Activated CD4-positive, alpha-beta T cell treated with anti-CD3 and anti-CD28 coated beads, Interleukin-2, amount 50 U/mL, for 16 hours (primary cell): ENCODE measurements at places on chromosomes 2 and 18.

DNA sequence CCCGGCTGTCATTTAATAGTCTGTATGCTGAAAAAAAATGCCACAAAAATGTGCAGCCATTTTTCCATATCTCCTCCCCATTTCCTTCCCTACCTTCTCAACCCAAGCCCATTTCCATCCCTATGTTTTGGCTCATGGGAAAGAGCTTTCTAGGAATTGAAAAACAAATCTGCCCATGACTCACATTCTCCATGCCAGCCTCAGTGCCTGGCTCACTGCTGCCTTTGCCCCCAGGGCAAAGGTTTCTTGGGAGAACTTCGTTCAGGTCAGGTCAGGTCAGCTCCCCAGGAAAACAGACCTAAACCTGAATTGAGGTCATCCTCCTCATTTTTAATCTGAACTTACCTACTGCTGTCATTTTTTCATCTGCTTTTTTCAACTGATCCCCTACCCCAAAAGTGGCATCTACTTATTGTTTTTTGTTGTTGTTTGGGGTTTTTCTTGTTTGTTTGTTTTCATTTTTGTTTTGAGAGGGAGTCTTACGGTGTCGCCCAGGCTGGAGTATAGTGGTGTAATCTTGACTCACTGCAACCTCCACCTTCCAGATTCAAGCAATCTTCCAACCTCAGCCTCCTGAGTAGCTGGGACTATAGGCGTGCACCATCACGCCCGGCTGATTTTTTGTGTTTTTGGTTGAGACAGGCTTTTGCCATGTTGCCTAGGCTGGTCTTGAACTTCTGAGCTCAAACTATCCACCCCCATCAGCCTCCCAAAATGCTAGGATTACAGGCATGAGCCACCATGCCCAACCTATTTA is 66.7 kb downstream of the FECH start:
- no peak for DNase-seq

DNA sequence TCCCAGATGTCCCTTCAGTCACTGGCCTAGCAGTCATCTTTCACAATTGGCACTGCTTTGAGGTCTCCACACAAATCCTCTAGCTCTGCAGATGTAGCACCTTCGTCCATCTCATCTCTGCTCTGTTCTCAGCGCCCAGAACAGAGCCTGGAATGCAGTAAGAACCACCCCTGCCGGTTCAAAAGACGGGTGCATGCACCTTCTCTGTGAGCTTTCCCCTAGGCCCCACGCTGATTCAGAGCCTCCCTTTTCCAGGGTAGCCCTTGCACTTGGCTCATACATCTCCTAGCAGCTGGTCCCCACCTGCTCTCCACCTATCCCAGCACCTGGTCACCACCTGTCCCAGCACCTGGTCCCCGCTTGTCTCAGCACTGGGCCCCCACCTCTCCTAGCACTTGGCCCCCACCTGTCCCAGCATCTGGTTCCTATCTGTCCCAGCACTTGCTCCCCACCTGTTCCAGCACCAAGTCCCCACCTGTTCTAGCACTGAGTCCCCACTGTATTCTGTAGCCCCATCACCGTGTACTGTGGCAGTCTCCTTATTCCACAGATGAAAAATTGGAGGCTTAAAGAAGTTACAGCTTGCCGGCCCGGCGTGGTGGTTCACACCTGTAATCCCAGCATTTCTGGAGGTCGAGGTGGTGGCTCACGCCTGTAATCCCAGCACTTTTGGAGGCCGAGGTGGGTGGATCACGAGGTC is 4.7 kb upstream of the KCNF1 start:
- DNase-seq = no peak

DNA sequence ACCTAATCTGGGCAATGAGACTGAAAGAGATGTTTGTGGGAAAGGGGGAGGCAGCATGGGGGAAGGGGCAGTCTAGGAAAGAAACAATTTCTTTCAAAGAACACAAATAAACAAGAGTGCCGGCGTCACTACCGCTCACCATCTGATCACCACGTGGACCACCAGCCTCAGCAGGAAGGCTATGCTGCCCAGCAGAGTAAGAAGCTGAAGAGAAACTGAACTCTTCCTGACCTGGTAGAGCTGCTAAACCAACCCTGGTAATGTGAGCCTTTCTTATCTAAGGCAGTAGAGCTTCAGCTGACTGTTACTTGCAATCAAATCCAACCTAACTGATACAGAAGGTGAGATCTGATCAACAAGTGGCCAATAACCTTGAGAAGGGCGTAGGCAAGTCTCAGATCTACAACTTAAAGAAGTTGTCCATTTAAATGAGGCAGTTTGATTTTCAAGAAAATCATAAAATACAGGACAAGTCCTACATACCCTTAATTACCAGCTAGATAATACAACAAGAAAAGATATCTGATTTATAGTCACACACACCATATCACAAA is 44.2 kb upstream of the SPTBN1 start:
- DNase-seq = no peak

DNA sequence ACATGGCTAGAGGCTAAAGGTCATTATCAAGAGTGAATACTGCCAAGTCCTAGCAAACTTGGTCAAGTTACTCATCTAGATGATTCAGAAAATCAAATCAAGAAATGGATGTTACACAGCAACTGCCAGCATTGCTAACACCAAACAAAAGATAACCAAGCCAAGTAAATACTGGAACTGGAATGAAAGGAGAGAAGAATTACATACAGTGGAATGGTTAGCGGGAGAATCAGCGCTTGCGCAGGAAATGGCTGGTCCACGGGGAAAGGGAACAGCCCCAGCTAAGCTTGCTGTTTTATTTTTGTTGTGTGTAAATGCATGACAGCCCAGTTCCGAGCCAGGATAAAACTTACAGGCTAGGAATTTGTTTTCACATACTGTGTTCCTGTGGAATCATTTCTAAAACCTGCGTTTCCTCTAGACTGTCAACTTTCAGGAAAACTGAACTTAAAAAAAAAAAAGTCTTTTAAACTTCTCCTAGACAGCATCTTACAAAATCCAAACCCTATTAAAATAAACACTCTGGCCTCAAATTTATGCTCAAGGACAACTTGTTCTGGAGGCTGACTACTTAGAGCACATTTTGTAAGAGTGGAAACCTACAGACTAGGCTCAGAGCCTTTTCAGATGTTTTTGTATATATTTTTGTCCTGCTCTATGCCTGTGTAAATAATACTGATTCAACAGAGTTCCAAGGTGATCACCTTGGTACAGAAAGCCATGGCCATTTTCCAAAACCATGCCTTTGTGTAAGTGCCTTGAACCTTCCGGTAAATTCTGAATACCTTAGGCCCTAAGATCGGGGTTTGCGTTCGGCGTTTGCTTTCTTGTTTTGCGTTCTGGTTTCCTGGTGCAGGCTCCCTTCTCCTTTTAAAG is 30.7 kb upstream of the TXNDC2 start:
- DNase-seq = no peak

GRCh38 chr2:120476141-120476540 is 130.2 kb downstream of the INHBB start:
- no peak for DNase-seq

- DNase-seq = no peak
Observed at GRCh38 chr2:111017034-111017622, 103.6 kb upstream of the BCL2L11 start.

DNA sequence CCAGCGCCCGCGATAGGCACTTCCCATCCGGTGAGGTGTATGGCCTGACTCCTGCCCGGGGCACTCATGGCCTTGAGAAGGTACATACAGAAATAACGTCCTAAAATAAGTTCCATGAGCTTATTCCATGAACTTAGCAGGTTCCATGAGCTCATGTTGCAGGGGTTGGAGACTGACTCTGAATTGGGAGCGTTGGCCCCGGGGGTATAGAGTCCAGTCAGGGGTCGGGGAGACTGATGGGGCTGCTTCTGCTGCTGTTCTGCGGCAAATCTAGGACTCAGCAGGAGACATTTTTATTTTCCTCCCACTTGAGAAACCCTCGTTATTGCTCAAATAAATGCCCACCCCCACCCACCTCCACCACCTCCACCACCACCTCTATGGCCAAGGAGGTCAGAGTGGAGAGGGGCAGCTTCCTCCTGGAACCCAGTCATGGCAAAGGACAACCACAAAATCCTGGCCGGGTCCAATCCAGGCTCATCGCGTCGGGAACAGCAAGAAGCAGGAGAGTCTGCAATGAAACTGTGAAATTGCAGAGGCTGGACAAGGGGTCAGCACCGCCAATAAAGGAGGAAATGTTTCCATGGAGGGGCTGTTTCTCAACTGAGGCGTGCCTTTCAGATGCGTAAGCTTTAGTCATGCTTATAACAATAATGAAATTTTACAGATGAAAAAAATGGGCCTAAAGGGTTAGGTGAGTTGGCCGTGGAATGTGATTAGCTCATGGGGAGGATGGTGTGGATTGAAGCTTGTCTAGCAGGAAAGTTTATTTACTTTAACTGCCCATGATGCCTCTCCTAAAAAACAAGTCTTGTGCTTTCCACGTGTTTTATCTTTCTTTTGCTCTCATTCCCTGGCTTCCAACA is 136.6 kb upstream of the ALKAL2 start:
- no peak for DNase-seq

- DNase-seq = no peak
Observed at GRCh38 chr2:228541789-228542188, 360.3 kb upstream of the SPHKAP start.

GRCh38 chr2:223601932-223602666 is at the start of gene SCG2:
SCG2 (minus strand) TSS chr2:223602361; CDS start chr2:223599282, 3,079 bp downstream.
- peak; percentile 36 for DNase-seq

DNA sequence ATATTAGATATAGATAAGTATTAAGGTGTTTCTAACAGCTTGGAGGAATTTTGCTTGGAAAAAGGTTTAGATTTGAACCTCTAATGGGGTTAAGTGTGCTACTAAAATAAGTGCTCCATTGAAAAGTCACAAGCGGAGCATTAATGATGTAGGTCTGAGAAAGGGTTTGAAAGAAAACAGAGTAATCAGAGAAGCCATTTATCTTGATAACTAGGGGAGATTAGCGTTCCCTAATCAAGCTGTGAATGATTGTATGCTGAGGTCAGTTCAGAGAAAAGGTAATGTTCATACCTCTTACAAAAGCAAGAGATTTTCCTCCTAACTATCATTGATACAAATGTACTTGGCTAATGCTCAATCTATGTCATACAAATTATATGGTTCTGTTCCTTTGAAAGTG is 1.5 kb downstream of the ARHGAP25 start:
- DNase-seq = no peak

DNA sequence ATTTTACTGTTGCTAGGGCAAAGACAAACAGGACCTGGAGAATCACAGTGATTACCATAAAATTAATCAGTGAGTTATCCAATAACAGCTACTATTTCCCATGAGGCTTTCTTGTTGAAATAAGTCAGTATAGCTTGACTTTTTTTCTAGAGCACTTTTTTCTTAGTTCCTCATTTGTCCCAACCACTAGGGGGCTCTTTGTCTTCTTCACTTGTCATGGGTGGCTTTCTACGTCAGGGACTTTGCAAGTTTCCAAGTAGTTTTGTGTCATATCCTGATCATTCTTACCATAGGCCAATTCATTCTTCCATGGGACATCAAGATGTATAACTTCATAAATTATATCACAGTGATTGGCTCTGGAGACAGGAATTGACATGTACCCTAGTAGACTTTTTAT is 1019.6 kb upstream of the PIK3C3 start:
- DNase-seq = peak; percentile 6

GRCh38 chr2:32264422-32265105 is at the start of gene NLRC4:
NLRC4 (minus strand) TSS chr2:32264886; CDS start chr2:32256775, 8,111 bp downstream.
- peak; percentile 39 for DNase-seq

- no peak for DNase-seq
Observed at GRCh38 chr2:7020059-7020458, 102.8 kb downstream of the RNF144A start.

DNA sequence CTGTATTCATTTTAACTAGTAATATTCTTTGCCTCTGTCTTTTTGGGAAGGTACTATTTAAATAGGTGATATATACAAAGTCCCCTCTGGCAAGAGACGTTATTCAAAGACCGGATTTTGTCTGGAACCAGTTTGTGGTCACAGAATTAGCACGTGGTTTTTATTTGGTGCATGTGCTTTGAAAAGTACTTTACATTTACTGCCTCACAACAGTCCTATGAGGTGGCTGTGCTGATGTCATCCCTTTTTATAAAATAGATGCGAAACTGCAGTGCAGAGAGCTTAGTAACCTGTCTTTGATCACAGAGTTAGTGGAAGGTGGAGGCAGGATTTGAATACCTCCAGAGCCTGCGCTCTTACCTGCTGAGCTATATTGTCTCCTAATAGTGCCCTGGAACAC is 4.0 kb downstream of the LPIN1 start:
- peak; percentile 87 for DNase-seq

- DNase-seq = no peak
Observed at GRCh38 chr18:65227970-65228369, 522.8 kb upstream of the CDH7 start.

GRCh38 chr18:77141401-77142118 is 9.0 kb upstream of the MBP start:
- DNase-seq = no peak

DNA sequence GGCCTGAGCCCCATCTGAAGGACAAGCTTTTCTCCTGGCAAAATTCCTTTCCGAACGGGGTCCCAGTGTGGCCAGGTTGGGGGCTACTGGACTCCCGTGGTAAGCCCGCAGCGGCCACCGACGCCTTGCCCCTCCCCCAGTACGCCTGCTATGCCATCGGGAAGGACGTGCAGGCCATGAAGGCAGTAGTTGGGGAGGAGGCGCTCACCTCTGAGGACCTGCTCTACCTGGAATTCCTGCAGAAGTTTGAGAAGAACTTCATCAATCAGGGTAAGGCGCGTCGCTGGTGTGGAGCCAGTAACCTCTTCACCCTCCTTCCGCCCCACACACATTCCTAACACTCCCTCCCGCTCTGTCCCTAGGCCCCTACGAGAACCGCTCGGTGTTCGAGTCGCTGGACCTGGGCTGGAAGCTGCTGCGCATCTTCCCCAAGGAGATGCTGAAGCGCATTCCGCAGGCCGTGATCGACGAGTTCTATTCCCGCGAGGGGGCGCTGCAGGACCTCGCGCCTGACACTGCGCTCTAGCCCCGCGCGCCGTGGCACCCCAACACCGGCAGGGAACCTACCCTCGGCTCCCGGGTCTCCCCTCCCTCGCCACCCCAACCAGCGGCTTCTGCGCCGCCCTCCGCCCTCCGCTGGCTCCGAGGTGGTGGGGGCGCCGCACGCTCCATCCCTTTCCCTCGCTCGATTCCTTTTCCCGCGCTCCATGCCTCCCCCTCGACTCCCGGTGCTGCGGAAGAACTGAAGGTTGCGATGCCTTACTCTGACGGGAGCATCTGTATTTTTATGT is 13.6 kb upstream of the ANKRD53 start:
- peak; percentile 78 for DNase-seq

- no peak for DNase-seq
Observed at GRCh38 chr2:47568164-47568850, 165.4 kb downstream of the MSH2 start.

GRCh38 chr18:59143441-59143840 is 3.8 kb downstream of the SEC11C start:
- peak; percentile 37 for DNase-seq
